ENCODE measurements at places on chromosomes 7 and 10.

DNA sequence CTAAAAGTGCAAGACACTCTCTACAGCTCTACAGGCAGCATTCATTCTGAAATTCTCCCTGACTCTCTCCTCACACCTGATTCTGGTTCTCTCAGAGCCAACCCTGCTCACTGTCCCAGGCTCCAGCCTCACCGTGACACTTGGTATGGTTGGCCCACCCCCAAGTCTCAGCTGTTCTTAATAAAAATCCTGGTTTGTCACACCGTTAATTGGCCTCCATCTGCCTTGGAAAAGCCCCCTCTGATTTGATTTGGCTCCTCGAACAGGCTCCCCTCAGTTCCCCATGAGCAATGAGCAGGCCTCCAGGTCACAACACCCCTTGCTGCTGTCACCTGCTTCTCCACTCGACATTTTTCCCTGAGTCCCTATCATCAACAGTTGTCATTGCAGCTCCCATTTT, 507.3 kb upstream of the AUTS2 start:
- DNase-seq = no peak

DNA sequence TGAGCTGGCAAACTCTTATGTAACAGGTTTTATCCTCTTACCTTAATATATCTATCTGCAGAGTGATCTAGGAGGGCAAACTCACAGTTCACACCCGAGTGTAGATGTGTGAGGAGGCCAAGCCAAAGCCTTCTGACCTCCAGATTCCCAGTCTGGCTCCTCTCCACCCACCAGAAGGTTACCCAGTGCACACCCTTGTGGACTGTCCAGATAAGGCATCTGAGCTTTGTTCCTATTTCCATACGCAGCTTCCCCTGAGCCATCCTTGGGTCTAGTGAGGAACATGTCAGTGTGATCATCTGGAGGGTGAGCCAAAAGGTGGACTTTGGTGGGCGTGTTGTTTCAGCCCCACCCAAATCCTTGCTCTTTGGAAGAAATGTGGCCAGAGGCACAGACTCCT, 203.0 kb upstream of the MEOX2 start:
- DNase-seq = peak; percentile 14

GRCh38 chr10:21194510-21194993, 297.4 kb upstream of the NEBL start:
- DNase-seq = peak; percentile 39

DNA sequence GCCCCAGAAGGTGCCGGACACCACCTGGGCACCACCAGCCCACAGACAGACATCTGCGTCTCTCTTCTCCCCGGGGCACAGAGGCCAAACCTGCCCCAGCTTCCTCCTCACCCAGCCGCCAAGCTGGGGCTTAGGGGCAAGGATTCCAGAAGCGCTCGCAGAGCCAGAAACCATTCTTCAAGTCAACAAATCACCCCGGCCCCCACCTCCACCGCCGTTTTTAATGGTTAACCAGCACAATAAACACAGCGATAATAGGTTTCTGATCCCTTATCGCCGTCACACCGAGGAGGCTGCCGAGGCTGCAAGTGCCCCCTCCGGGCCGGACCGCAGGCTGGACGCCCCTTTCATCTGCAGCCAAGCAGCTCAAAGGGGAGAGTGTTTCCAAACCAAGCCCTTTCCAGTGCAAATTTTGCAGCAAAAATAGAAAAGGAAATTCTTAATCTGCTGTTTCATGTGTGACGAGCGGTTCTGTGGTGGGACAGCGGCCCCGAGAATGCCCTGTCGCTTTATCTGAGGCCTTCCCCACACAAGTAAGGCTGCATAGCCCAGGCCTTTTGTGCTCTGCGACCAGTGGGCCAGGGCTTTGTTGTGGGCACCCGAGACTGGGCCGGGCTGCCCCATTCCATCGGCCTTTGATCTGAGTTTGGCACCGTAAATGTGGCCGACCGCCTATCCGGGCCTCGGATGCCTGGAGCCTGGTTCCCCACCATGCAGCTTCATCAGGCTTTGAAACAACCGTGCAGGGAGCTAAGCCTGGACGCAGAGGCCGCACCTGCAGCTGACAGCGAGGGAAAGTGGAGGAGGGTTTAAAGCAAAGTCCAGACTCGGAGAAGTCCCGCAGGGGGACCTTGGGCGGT, 83.2 kb downstream of the FOXL3 start:
- DNase-seq = no peak

DNA sequence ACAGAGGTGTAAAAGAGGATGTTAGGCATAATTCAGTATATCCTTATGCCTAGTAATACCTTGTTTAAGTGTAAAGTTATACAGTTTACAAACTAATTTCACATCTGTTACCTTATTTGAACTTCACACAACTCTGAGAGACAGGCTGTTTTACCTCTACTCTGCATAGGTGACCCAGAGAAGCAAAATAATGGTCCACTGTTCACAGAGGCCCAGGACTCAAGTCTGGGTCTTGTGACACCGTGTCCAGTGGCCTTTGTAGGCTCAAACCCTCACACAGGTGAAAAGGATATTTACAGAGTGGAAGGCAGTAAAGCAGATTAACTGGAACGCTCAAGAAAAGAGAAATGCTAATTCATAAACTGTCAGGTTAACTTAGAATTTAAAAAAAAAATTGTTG, 32.1 kb downstream of the ASAH2 start:
- no peak for DNase-seq

- no peak for DNase-seq
Measured at GRCh38 chr7:151709141-151710038, 167.5 kb downstream of the PRKAG2 start.

- no peak for DNase-seq
Measured at GRCh38 chr10:13816195-13816925, 229.6 kb downstream of the PRPF18 start.

DNA sequence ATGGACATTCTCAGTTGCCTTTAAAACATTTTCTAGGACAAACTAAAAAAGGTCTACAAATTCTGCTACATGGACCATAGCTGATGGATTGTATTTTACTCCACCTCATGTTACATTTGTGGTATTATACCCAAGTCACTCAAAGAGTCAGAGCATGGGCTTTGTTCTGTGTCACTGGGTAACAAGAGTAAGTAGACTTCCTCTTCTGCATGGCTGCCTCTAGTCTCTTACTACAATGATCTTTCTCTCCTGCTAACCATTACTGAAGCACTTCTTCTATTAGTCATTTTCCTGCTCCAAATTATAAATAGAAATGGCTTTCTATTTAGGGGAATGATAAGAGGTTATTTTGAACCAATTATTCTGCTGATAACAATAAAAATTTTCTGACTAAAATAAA, 727.4 kb upstream of the NRP1 start:
- no peak for DNase-seq

- DNase-seq = no peak
Measured at GRCh38 chr7:103764901-103765300, 224.6 kb downstream of the RELN start.

DNA sequence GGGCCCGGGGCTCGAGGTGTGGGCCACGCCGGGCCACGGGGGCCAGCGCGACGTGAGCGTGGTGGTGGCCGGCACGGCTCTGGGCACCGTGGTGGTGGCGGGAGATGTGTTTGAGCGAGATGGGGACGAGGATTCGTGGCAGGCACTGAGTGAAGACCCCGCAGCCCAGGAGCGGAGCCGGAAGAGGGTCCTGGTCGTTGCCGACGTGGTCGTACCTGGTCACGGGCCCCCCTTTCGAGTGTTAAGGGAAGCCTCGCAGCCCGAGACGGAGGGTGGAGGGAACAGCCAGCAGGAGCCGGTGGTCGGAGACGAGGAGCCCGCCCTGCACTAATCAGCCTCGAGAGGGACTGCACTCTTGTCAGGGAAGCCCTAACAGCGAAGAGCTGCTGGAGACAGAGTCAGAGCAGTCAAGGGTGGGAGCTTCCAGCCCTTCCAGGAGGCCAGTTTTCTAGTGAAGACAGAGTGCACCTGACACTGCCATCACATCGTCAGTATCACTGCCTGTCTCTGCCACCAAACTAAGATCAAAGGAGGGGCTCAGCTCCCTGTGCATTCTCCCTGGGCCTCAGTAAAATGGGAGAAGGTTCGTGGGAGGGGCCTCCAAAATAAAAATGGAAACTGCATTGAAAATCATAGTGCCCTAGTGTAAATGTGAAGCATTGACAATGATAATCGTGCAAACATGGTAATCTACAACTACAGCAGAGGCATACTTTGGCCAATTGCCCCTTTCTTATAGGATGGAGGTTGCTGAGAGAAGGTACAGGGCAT, 1.3 kb downstream of the MBLAC1 start:
- DNase-seq = no peak

GRCh38 chr10:13563481-13564445, 23.0 kb upstream of the PRPF18 start:
- no peak for DNase-seq

GRCh38 chr10:86728056-86728455, 28.4 kb upstream of the BMPR1A start:
- peak; percentile 67 for DNase-seq

GRCh38 chr7:142611566-142612236, 137.6 kb upstream of the PRSS1 start:
- DNase-seq = no peak

DNA sequence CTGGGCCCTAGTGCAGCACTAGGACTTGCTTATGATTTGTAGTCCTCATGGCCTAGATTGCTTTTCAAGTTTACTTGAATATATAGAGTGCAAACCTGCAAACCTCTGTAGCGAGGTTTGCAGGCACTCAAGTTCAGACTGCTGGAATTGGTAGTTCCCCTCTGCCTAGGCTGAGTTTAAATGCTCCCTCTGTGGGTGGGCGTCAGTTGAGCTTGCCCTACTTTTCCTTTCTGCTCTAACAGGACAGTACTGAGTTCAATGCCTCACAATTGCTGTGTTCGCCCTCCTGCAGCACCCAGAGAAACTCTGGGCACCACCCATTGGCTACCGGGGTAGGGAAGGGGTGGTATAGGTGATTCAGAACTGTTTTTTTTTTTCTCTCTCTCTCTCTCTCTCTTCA, 31.6 kb downstream of the MYO3A start:
- no peak for DNase-seq

- no peak for DNase-seq
Measured at GRCh38 chr7:114051871-114052331, 133.1 kb upstream of the PPP1R3A start.

DNA sequence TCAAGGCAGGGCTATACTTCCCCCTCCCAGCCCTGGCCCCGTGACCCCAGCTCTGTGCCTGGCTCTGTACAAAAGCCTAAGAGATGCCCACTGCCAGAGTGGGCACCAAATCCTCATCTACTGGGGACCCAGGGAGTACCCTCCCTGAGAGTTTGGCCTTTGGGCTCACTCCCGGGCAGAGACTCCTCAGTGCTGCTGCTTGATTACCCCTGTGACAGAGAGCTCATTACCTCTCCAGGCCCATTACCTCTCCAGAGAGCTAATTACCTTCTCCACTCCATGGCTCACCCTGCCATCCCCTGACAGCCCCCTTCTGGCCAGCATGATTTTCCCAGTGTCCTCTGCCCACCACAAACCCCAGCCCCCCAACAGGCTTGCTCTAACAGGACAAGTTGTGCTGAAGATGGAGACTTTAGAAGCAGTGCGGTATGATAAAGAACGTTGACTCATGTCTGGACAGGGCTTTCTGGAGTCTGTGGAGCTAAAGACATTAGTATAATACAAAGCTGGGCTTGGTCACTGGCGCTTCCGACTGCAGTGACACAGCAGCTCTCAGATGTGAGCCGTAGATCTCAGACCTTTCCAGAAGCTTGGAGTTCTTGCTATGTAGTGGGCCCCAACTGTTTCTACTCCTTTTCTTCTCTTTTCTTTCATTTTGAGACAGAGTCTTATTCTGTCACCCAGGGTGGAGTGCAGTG, 111.3 kb upstream of the KCTD7 start:
- peak; percentile 17 for DNase-seq

DNA sequence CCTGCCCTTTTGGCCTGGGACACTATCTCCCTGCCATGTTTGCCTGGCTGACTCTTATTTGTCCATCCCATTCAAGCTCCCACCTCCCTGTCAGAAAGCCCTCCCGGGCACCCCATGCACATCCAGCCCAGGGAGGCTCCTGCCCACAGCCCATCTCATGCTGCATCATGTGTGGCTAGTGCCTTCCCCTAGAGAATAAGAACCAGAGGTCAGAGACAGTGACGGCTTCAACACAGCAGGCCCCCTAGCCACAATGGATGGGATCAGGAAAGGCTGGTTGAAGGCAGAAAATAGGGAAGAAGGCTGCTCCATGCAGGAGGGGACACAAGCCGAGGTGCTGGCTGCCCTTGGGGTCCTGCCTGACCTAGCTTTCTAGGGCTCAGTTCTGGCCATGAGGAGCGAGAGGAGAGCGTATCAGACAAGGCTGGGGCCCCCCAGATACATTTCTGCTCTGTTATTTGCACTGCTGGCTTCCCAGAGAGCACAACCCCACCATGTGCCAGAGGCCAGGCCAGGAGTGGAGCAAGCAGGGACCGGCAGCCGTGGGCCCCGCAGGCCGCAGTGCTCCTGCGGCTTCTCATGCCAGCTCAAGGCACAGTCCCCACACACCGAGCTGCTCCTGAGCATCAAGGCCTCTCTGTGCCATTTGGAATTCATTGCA, 161.1 kb upstream of the ZMIZ1 start:
- no peak for DNase-seq

DNA sequence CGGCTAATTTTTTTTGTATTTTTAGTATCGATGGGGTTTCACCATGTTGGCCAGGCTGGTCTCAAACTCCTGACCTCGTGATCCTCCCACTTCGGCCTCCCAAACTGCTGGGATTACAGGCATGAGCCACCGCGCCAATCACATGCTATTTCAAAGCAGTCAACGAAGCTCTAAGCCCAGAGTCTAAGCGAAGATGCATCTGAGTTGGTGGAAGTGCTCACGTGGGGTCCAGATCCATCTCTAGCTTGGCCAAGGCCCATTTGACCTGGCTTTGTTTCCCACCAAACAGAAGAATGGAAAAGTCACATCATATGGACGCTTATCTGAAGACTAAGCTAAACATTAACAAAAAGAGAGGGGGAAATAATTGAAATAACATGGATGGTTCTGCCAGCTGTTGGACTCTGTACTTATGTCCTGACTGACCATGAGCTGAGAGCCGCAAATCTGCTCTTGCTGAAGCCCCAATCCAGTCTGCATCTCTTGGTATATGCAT, 3.8 kb upstream of the GTF2I start:
- DNase-seq = no peak

Data from epithelial cell of esophagus (primary cell).